Activated CD4-positive, alpha-beta T cell treated with anti-CD3 and anti-CD28 coated beads, Interleukin-10, Interleukin-2, amounts not matched to agents 100 ng/mL and 50 ng/mL, durations not matched to agents 16 hours and 8 hours (primary cell): ENCODE measurements at places on chromosomes 12 and 14.

DNA sequence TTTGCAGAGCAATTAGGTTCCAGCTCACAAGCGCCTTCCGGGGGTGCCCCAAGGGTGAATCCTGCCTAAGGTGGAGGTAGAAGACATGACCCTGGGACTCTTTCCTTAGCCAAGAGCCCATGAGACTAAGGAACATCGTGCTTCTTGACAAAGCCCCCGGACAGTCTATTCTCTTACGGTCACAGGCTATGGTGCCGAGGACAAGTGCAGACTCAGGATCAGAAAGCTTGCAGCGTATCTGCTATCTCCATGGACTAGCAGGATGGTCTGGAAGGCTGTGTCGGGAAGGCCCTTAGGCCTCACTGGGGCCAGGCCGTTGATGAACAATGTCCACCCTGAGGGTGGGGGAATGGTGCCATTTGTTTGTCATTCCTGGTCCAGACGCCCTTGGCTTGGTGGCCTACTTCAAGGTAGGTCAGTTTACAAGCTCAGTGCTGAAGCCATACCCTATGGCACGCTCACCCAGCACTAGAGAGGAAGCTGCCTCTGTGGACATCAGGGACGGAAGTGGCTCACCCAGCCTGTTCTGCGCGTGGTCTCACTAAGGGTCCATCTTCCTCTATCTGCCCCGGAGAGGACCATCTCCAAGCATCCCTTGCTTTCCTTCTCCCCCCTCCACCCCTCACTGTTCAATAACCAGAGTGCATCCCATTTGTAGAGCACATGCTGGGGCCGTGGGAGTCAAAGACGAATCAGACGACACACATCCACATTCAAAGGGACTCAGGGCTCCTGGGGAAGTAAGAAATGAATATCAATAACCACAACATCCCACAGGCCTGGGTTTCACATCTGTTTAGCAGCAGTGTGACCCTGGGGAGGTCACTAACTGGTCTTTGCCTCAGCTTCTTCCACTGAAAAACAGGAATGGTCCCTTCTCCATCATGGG is 45.0 kb upstream of the IQSEC3 start:
- peak; percentile 46 for DNase-seq

GRCh38 chr12:9731393-9731792 is 1.5 kb downstream of the CLECL1 start:
- DNase-seq = no peak

GRCh38 chr12:20089077-20089476 is 279.3 kb upstream of the PDE3A start:
- DNase-seq = no peak

DNA sequence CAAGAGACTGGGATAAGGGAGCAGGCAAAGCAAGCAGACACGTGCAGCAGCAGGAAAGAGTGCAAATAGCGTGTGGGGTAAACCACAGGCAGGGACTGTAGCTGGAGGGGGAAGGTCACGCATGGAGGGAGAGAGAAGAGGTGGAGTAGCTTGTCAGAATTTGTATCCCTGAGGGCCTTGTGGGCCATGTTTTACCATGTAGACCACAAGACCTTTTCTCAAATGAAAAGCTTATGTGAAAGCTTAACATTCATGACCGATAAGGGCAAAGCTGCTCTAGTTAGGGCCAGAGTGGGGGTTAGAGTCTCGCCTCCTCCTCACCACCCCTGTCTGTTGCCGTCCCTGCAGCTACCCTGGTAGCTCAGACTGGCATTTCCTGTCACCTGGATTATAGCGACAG is 152.9 kb upstream of the E2F7 start:
- no peak for DNase-seq

- peak; percentile 70 for DNase-seq
These were observed 1.7 kb downstream of the ATF7IP start for GRCh38 chr12:14367040-14367661.

DNA sequence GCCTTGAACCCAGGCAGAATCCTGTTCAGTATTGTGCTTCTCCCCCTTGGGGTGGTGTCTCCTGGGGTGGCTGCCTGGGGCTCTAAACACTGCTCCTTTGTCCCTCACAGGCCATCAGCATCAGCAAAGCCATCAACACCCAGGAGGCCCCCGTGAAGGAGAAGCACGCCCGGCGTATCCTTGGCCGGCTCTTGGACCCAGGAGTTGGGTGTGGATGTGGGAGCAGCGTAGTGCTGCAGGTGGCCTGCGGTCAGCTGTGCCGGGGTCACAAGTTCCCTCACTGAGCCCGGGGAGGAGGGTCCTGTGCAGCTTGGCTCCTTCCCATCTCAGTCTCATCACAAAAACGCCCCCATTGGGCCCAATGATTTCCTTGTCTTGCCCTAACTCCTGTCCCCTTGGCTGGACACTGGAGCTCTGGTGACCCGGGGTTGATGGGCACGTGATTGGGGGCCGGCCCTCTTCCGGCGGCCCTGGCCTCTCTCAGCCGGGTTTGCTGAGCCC is 12.7 kb downstream of the HIP1R start:
- DNase-seq = no peak

DNA sequence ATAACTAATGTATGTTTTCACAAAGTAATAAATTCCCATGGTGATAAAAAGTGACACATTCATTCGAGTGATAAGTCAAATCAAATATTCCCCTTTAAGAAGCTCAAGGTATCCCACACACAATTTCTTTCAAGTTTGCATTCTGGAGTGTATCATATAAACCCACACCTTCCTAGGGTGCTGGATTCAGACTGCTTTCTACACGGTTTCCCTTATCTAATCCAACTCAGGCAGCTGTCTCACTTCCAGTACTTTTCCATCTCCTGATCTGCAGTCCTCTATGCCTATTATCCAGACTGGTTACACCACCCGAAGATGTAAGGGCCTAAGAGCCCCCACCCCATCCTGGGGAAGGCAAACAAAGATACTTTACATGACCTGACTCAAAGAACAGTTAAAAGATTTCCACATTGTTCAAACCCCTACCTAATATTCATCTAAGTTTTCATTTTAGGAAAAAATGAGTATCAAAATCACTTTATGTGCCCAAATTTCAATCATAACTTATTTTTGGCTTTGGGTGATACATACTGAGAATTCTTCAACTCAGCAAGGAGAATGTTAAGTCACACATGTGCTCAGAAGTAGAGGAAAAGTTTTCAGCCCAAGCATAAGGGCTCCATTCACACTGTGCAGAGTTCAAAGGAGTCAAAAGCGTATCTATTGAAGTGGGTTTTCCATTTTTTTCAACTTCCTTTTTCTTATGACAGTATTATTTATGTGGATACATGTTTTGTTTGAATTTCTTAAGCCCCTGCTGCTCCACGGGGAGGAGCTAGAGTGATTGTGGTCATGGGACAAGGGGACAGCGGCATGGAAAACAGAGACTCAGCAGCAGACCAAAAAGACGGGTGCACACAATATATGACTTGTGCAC is 41.8 kb downstream of the CORO1C start:
- DNase-seq = peak; percentile 80

GRCh38 chr14:68501614-68502052 is 291.2 kb downstream of the ZFP36L1 start:
- no peak for DNase-seq

DNA sequence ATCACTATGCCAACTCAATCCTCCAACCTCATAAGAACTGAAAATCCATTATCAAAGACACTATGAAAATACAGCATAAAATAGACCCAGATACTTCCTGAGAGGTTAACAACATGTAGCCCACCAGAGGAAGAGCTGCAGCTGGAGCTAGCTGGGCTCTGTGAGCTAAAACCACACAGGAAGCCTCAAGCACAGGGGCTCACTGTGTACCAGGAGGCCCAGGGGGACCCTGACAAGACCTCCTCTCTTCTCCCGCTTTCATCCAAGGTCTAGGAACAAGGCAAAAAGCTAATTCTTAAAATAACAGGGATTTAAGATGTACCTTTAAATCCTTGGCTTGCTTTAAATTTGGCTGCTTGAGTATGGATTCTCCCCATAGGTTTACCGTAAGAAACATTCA is 53.6 kb downstream of the EIF2S3B start:
- no peak for DNase-seq

DNA sequence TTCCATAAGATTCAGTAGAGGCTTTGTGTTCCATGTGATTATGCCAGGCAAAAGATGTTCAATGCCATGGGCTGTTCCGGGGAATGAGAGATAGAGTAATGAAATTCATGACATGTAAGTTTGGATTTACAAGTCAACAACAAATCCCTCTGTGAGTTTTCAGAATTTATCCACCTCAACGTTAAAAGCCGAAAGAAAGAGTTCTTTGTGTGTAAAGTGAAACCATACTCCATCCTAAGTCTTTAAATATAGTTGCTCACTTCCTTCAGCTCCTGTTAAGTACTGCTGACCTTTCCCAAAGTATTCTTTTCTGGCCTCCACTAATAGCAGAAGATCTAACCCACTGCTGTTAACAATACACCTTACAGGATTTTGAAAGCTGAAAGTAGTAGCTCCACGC is 190.0 kb downstream of the TMX1 start:
- DNase-seq = no peak
